ENCODE measurements at places on chromosomes 3 and 15.

DNA sequence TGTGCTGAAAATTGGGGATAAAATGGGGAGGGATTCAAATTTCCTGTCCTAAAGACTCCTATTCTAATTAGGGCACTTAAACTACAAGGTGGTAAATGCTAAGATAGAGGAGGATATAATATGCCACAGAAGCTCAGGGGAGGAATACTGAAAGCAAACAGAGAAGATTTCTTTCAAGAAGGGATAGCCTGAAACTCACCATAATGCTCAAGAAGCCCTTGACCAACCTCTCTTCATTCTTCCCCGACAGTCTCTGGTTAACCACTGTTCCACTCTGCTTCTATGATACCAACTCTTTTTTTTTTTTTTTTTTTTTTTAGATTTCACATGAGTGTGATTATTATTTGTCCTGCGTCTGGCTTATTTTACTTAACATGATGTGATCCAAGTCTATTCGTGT lies 398.2 kb upstream of the FRG2C start:
- no peak for DNase-seq

DNA sequence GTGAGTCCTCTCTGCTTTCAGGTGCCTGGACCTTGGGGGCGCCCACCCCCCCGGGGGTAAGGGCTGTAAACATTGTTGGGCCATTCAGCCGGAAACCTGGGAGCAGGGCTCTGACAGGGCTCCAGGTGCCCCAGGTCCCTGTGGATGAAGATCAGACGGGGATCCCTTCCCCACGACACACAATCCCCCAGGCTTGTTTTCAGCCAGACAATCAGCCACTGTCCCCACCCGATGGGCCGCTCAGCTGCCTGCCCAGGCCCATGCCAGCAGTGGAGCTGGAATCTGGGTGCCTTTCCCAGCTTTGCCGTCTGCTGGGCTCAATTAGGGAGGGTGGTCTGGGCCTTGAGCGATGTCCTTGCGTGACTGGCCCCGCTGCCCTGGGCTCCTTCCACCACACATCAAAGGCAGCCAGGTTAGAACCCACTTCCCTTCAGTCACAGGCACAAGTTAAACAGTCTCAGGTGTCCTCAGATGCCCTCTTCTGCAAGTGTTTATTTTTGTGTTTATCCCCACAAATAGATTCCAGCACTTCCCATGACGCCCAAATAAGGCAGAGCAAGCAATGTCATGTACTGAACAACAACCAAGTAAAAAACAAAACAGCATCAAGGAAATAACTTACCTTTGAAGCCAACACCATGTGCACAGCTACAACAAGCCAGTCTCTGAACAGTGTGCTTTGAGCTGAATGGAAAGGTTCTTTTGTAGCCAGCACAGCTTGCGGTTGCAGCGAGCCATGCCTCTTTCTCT lies 77.0 kb upstream of the ALDH1A3 start:
- DNase-seq = no peak

DNA sequence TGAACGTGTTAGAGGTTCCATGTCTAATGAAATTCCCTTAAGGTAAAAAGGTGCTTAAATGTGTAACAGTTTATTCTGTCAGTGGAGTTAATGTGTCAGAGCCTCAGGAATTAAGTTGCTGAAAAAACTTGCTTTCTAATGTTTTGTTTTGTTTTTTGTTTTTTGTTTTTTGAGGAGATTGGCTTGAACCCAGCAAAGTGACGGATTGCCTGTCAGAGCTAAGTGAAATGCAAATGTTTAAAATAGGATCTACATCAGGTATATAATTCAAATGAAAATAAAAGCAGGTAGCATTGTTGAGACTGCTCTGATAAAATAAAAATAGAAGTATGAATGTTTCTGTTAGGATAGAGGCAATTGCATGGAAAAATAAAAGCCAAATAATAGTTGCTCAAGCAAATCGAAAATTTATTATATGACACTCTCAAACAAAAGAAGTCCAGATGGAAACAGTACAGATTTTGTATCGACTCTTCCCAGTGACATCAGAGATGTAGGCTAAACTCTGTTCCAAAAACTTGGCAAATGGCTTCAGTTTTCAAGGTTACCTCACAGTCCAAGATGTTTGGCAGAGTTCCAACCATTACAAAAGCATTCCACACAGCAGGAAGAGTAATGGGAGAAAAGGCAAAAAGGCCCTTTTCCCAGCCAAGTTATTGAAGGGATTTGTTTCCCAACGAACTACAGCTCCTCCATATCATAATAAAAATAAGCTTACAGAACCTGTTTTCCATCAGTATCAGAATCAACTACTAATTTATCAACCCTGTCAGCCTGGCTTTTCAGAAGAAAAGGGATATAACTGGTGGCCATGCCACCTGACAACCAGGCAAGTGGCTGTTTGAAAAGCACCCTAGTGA lies 291.0 kb downstream of the TBL1XR1 start:
- no peak for DNase-seq

DNA sequence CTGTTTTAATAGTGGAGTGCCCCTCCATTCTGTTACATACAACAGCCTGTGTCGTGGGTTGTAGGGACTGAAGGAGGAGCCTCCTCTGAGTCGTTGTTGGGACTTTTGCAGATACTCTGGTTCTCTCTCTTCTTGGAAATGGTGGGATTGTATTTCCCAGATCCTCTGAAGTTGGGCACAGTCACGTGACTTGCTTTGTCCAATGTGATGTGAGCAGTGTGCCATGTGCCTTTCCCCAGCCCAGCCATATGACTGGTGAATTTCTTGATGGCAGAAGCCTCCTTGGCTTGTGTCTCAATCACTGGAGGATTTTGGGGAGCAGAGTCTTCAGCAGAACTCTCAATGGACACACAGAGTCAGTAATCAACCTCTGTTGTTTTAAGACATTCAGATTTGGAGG lies 36.2 kb downstream of the RASGRF1 start:
- DNase-seq = no peak

DNA sequence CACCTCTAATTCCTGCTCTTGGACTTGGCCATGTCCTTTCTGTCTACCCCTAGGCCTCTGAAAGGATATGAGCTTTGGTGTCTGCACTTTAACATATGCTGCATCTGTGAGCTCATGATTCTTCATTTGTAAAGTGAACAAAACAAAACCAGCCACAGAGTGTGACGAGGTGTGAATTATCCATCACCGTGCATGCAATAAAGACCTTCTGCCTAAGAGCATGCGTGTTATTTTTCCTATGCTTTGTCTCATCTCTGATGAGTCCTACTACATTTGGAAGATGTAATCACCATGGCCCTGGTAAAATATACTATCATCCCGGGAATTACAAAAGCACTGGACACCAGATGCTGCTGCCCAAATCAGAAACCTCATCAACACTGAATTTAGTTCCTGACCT lies 103.5 kb upstream of the KCNAB1 start:
- DNase-seq = no peak

GRCh38 chr15:74400915-74401757 lies 32.6 kb downstream of the SEMA7A start:
- DNase-seq = no peak

GRCh38 chr15:25789211-25789610 lies 73.9 kb downstream of the ATP10A start:
- DNase-seq = no peak

- no peak for DNase-seq
Measured at GRCh38 chr15:33100314-33100713, 94.2 kb downstream of the FMN1 start.

GRCh38 chr3:52809662-52810377 lies 15.2 kb downstream of the ITIH3 start:
- DNase-seq = no peak

DNA sequence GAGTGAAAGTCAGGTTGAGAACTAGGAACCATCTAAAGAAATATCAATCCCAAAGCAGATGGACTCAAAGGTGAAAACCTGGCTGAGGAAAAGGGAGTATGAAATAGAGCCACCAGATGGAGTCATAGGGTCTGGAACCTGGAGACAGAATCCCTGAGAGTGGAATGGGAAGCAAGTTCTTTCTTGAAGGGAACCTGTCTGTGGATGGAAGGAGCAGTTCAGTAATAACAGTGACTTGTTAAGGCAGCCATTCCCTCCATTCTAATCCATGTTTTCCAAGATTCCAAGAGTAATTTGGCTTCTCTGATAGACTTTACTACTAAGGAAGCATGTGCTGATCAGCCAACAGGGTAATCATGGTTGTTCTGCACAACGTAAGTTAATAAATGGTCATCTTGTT lies 22.5 kb upstream of the AQP9 start:
- DNase-seq = no peak
